Hematopoietic multipotent progenitor cell treated with erythropoietin and hydrocortisone succinate and interleukin-3 and kit ligand, for 8 days (in vitro differentiated cells): ENCODE measurements at places on chromosomes 6 and 20.

GRCh38 chr20:62590309-62591121, 51.8 kb upstream of the SLCO4A1 start:
- DNase-seq, result no peak

GRCh38 chr20:57713505-57713903, 3.7 kb upstream of the PMEPA1 start:
- DNase-seq, result no peak

DNA sequence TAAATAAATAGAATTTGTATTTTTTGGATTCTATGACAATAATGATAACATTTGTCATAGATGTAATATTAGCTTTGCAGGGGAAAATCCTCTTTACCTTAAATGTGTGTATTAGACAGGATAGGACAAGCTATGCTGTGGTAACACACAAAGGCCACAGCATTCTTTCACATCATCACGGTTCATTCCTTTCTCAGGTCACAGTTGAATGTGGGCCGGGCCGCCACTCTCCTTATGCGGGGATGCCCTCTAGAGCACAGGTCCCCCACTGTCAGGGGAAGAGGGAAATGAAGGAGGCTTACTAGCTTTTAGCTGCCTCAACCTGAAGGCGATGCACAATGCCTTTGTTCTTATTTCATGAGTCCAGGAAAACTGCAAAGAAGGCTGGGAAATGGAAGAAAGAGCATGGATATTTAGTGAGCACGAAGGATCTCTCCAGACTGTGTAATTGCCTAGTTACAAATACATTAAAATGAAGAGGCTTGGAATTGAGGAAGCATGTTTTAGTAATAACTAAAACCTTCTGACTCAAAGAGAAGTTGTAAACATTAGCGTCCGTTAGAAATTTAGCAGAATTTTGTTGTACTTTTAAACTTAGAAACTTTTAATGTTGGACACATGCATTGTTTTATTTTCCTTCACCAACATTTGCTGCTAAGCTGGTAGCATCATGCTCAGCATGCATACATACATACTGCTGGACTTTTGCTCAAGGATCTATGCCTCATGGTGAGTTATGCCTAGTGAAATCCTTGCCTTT, 248.9 kb upstream of the FOXQ1 start:
- DNase-seq, result no peak

DNA sequence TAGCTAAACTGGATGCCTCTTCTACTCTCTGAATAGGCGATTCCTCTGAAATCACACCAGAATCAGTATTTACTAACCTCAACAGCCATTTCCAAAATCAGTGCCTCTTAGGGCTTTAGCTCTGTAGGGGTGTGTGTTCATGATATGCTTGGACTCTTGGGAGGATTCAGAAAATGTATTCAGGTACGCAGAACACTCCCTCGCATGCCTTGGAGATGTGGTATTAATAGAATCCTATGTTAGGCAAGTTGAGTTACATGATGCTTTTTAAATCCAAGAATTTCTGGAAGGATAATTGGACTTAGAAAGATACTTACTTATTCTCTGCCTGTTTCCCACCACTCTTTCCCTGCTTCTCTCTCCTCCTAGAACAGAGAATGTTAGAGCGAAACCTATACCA, 31.8 kb upstream of the PBOV1 start:
- no peak for DNase-seq

GRCh38 chr20:63942969-63943807, 13.0 kb downstream of the UCKL1 start:
- no peak for DNase-seq

DNA sequence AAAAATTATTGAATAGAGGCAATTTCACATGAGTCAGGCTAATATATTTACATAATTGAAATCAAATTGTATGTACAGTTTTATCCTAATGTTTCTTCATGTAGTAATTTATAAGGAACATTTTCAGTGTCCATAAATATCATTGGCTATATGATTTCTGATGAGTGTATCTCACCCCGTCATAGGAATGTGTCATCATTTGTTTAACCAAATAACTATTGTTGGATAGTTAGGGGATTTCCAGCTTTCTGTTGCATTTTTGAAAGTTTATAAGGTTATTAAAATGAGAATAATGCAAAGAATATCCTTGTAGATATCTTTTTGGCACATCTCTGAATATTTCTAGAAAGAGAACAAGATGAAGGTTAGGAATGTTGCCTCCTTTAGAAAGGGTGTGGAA, 39.0 kb downstream of the SYTL3 start:
- no peak for DNase-seq

DNA sequence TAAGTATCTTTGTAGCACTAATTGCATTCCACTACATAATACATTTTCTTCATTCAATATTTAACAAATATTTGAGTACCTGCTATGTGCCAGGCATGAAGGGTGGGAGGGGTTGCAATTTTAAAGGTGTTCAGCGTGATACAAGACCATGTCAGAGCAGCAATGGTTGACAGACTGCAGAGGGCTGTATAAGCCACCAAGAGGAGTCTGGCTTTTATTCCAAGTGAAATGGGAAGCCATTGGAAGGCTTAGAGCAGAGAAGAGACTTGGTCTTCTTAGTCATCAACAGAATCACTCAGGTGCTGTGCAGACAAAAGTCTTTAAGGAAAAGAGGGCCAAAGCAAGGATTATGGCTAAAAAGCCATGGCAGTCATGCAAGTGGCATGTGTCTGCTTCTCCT, 360.8 kb upstream of the ARID1B start:
- DNase-seq, result no peak

GRCh38 chr6:73389854-73390253, 4.8 kb upstream of the DDX43 start:
- DNase-seq, result no peak

- no peak for DNase-seq
Observed at GRCh38 chr20:20793591-20793990, 81.1 kb upstream of the RALGAPA2 start.

GRCh38 chr20:45470262-45470931, 844 bp downstream of the WFDC2 start:
- DNase-seq, result no peak

DNA sequence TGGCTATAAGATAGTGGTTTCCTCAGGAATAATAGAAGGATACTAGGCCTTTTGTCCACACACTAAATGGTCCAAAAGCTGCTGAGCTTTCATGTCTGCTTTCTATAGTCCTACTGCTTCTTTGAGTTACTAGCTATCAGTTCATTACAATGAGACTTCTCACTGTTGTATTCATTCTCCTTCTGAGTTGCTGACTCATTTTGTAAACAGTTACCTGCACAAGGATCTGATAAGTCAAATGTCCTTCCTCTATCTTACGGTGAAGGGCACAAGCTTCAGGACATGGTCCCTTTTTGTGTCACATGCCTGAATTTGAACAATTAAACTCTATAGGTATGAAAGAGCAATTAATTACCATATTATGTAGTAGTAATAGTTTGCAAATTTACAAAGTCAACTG, 90.5 kb downstream of the MAN1A1 start:
- no peak for DNase-seq

GRCh38 chr6:32484614-32484998, 44.9 kb downstream of the HLA-DRA start:
- no peak for DNase-seq

DNA sequence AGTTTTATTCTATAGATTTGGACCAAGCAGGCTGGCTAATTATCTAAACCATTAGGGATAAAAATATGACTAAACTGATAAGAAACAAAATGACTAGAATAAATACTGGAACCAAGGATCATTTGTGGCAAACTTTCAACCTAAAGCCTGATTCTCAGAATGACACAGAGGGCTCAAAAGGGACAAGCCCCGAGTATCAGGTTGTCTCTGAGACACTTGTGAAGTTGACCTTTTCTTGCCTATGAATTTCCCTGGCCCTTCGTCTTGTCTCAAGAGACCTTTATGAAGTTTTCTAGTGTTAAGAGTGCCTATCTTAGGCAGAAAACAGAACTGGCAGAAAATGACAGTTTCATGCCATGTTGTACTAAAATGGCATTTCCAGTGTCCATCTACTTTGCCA, 68.3 kb downstream of the IMPG1 start:
- no peak for DNase-seq

DNA sequence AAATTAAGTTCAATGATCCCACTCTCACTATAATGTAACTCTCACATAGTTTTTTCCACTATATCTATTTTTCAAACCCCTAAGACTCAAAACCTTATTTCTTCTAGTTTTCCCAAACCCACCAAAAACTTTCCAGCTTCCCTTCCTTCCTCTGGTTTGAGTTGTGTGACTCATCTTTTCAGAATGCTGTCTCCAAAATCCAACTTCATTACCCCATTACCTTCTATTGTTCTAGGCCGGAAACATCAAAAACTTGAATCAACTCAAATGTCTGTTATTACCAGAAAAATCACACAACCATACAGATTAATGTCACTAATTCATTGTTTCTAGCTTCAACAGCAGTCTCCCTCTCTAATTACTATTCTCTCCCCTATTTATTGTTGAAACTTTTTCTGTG, 1090.3 kb downstream of the HACE1 start:
- no peak for DNase-seq

DNA sequence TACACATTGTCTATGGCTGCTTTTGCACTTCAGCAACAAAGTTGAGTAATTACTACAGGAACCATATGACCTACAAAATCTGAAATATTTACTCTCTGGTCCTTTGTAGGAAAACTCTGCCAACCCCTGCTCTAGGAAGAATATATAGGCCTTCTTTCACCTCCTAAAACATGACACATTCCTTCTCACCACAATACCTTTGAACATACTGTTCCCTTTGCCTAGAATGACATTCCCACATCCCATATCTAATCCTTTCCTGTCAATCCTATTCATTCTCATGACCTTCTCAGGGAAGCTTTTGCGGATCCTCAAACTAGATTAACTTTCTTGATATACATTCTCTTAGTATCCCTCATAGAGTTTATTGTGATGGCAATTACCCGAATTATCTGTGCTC, 18.0 kb upstream of the NCOA6 start:
- DNase-seq, result no peak

DNA sequence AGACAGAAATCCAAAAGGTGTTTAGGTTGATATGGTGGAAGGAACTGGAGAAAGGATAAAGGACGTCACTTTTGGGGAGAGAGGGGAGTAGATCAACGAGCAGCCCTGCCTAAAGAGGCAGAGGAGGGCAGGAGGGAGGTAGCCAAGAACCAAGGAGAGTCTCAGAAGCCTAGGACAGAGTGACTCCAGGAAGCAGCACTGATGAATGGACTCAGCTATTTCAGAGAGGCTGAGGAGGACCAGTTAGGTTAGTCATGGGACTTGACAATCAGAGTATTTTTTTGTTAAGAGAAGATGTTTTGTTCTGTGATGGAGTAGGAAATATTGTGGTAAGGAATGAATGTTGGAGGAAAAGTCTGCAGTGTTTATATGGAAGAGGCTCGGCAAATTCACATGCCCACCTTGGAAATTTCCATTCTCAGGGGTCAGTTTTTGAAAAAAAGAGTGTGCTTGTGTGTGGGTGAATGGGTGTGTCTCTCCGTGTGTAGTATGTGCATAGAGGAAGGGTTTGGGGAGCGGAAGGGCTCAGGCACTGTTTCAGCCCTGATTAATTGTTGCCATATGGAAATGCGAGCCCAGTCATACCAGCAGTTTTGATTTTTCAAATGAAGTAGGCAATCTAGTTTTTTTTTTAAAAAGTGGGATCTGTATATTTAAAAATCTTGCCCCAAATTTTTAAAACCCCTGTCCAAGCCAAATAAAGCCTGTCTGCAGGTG, 303.6 kb downstream of the SAMD5 start:
- no peak for DNase-seq

DNA sequence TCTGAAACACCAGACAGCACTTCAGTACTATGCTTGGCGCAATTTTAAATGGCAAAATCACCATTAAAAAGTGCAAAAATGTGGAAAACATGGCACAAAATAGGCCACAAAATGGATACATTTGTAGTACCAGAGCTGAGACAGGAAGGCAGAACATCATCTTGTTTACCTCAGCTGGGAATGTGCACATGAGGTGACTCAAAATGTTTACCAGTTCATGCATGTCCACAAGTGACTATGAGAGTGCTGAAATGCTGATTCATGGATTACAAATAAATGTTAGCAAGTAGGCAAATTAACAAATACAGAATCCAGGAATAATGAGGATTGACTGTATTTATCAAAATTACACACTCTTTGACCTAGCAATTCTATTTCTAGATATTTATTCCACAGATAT, 201.6 kb downstream of the ISM1 start:
- DNase-seq, result no peak

- no peak for DNase-seq
Observed at GRCh38 chr20:53161073-53161472, 188.9 kb downstream of the TSHZ2 start.

GRCh38 chr6:13952101-13952500, 27.3 kb downstream of the RNF182 start:
- no peak for DNase-seq

DNA sequence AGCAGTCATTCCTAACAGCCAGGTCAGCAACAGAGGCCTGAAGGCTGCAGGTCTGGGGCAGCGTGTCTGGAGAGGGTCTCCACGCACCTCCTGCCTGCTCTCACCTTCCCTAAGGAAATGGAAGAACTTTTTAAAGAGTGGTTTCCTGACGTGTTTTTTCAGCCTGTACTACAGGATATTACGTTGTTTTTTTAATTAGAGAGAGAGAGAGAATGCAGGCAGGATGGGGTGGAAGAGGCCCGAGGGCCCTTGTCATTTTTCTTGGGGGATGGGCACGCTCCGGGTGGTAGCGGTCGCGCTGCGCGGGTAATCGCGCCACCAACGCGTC, 2.1 kb downstream of the DLL1 start:
- no peak for DNase-seq

DNA sequence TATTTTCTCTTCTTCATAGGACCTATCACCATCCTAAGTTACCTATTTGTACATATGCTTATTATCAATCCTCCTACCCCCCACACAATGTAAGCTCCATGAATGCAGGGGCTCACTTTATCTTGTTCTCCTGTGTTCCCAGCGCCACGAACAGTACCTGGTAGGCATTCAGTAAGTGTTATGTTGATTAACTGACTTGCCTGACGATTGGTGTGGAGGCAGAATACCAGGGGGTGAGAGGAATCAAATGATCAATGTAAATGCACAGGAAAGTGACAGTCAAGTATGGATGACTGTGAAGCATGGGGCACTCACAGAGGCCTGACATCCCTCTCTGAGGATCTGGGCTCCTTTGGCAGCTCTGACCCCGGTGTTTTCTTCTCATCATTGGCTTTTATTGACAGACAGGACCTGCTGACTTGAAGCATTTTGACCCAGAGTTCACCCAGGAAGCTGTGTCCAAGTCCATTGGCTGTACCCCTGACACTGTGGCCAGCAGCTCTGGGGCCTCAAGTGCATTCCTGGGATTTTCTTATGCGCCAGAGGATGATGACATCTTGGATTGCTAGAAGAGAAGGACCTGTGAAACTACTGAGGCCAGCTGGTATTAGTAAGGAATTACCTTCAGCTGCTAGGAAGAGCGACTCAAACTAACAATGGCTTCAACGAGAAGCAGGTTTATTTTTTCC, 6.1 kb upstream of the IFT52 start:
- no peak for DNase-seq

DNA sequence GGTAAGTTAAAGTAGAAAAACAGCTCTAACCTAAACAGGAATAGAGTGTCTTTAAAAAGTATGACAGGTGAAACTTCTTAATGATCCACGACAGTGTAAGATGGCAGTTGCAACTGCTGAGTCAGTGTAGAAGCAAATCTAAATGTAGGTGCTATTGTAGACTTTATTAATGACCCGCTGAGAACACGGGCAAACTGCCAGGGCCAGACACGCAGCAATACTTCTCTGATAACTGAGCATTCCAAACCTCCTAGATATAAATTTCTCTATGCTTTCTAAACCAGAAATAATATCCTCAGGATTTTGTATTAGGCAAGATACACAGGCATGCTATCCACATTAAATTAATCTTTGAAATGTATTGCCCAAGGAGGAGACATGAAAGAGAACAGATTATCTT, 1076.4 kb downstream of the HACE1 start:
- DNase-seq, result no peak

- no peak for DNase-seq
Observed at GRCh38 chr20:6692566-6693173, 74.8 kb upstream of the BMP2 start.
